T-helper 17 cell (primary cell): ENCODE measurements at places on chromosomes 6 and 20. TPM values are rescaled to one million over a fixed set of nuclear protein-coding genes. Genes with fewer than 3 reads are reported as not detected.

- DNase-seq: no peak
Observed at GRCh38 chr20:34201531-34201930, 39.7 kb upstream of the ASIP start.

NMBR gene
- total RNA-seq: not detected

DNA sequence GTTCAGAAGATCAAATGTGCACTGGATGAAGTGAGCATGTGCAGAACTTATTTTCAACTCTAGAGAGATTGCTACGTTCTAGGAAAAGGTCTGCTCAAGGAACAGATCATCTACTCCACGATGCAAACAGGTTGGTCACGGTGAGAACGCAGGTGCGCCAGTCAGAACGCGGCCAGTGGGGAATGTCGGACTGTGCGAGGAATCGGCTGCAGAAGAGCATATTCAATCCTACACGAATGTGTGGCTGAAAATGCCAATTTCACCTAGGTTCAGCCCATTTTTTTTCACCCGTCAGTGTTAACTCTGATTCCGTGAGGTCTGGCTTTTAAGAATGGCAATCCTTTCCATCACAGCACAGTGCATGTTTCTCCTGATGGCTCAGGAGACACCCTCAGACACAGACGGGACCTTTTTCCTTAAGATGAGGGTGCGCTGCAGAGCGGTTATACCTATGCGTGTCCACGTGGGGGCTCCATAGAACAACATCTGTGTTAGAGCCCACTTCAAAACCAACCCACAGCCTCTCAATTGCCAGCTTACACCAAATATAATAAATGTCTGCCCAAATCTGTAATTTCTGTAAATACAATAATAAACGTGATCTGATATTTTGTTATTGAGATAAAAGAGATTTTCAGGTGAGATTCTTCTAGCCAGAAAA is 250.4 kb downstream of the FOXA2 start:
- DNase-seq: no peak

DNA sequence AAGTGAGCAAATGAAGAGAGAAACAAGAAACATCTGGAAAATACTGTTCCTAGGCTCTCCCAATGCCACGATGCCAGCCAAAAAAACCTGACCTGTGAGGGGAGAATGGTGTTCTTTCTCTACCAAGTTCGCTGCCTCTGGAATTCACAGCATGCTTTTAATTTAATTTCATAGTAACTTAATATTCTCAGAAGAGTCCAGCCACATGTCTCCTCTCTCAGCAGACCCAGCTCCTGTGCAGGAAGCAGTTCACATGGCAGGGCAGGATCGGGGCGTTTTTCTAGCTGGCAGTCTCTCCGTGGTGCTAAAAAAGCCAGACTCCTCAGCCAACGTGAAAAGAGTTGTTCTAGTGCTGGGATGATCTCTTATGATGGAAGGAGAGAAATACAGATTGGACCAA is 57.5 kb downstream of the BFSP1 start:
- DNase-seq: no peak

- DNase-seq: no peak
Observed at GRCh38 chr6:159152041-159152440, 17.2 kb upstream of the FNDC1 start.

DNA sequence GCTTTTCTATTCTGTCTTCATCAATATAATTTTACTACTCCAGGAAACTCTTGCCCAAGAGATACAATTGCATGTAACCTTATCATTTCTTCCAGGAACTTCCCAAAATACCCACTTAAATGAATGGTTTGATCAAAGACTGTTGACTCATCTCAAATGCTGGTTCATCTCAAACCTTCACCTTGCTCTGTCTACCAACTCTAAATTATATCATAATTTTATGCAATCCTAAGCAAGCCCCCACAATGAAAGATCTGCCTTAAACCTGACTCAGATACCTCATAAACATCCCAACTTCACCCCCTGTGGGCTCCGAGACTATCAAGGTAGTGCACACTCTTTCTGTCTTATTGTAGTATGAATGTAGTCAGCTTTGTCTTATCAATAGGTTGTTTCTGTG is 65.5 kb upstream of the GCM1 start:
- no peak for DNase-seq

DNA sequence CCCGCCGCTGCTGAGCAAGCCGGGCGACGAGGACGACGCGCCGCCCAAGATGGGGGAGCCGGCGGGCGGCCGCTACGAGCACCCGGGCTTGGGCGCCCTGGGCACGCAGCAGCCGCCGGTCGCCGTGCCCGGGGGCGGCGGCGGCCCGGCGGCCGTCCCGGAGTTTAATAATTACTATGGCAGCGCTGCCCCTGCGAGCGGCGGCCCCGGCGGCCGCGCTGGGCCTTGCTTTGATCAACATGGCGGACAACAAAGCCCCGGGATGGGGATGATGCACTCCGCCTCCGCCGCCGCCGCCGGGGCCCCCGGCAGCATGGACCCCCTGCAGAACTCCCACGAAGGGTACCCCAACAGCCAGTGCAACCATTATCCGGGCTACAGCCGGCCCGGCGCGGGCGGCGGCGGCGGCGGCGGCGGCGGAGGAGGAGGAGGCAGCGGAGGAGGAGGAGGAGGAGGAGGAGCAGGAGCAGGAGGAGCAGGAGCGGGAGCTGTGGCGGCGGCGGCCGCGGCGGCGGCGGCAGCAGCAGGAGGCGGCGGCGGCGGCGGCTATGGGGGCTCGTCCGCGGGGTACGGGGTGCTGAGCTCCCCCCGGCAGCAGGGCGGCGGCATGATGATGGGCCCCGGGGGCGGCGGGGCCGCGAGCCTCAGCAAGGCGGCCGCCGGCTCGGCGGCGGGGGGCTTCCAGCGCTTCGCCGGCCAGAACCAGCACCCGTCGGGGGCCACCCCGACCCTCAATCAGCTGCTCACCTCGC is 1.5 kb downstream of the ARID1B start:
- DNase-seq: peak; percentile 49

MUC22 gene
- total RNA-seq: not detected

DNA sequence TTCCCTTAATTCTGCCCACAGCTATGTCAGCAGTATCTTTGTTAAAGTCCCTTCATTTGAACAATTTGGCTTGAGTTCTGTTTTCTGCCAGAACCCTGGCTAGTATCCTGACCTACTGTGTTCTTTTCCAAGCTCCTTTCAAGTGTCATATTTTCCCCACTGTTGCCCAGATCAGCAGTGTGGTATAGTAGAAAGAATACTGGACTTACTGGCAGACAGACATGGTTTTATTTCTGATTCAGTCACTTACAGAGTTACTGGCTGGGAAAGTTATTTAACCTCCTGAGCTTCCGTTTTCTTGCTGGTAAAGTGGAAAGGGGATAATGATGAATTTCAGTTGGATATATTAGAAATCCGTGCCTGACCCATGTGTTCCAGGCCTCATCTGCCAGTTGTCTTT is 39.8 kb upstream of the RAB23 start:
- DNase-seq: no peak

DNA sequence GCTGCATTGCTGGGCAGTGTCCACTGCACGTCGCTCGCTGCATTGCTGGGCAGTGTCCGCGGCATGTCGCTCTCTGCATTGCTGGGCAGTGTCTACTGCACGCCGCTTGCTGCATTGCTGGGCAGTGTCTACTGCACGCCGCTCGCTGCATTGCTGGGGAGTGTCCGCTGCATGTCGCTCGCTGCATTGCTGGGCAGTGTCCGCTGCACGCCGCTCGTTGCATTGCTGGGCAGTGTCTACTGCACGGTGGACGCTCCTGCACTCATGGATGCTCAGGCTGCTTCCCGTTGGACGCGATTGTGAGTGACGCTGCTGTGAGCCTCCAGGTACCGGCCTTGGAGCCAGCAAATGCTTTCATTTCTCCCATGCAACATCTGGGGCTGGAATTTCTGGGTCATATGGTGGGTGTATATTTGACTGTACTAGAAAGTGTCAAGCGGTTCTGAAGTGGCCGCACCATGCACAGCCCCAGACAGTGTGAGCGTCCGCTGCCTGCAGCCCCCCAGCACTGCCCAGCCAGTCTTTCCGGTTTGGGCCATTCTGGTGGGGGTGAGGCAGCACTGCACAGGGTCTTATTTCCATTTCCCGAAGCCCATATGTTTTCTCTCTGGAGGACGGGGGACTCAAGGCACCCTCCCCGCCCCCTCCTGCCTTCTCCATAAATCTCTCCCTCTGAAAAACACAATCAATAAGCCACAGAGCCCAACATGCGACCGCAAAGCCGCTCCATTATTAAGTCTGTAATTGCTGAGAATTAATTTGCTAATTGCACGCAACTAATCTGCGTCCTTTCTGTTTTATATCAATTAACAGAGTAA is 97.4 kb downstream of the YTHDF1 start:
- peak; percentile 0 for DNase-seq

XKR7 gene
- total RNA-seq: not detected

DNA sequence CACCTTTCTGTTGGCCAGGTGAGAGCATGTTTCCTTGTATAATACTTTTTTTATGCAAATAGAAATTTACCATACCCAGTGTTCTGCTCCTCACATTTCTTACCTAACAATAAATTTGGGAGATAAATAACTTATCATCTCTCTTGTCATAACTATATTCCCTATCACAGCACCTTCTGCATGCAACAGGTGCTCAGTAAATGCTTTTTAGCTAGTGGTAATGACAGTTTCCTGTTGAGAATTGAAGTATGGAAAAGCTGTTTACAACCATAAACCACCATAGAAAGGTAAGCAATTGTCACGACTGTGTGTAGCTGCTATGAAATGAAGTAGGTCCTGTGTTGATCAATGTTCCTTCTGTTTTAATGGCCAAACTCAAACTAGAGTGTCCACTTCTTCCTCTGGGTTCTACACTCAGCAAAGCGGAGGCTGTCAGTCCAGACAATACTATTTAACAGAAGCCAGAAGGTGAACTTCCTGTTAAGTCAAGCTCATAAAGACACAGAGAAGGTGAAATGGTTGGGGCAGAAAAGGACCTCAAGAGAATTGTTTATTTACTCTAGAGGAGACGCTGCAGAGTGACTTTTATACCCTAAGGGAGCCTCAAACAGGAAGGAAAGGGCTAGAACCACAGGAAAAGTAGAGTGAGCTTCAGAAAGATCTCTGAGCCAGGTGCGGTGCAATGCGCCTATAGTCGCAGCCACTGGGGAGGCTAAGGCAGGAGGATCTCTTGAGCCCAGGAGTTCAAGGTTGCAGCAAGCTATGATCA is 84.0 kb upstream of the SLC22A16 start:
- no peak for DNase-seq

MEI4 gene
- not detected for total RNA-seq

MACROD2 gene
- 0.85 TPM for total RNA-seq

DNA sequence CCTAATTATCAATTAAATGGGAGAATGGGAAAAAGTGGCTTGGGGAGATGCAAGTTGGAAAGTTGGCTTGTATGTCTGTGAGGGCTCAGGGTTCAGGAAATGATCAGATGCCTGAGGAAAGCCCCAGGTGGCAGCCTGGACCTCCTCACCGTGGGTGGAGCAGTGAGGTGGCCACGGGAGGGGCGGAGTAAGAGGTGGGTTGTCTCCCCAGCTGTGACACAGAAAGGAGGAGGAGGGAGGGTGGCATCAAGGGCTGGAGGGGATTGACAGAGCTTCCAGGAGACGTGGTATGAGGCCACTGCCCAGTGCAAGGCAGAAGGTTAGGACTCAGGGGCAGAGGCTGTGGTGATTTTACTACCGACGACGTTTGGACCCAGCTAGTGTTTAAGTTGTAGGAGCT is 672.2 kb downstream of the PRKN start:
- no peak for DNase-seq

- DNase-seq: no peak
Observed at GRCh38 chr20:13824459-13824858, 39.6 kb downstream of the NDUFAF5 start.

DNA sequence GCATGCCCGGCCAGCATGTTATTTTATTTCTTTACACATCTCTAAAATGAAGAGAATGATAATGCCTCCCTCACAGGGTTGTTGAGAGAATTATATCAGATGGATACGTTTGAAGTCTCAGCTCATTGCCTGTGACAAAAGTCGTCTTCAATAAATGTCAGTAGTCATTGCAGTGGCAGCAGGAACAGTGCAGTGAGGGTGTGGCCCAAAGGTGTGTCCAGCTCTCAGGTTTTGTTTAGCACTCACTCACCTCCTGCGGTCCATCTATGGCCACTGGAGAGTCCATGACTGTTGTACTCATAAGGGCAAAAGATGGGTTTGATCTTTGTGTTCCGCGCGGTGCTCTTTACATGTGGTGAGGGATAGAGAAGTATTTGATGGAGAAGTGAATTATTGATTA is 77.2 kb upstream of the TIAM2 start:
- DNase-seq: no peak

GRCh38 chr6:137044366-137045221 is at the start of gene IL20RA:
Gene IL20RA, minus strand, starts transcription at chr6:137044965. Its CDS starts 237 bp downstream, at chr6:137044728.
- no peak for DNase-seq

OR12D2 gene
- not detected for total RNA-seq

DNA sequence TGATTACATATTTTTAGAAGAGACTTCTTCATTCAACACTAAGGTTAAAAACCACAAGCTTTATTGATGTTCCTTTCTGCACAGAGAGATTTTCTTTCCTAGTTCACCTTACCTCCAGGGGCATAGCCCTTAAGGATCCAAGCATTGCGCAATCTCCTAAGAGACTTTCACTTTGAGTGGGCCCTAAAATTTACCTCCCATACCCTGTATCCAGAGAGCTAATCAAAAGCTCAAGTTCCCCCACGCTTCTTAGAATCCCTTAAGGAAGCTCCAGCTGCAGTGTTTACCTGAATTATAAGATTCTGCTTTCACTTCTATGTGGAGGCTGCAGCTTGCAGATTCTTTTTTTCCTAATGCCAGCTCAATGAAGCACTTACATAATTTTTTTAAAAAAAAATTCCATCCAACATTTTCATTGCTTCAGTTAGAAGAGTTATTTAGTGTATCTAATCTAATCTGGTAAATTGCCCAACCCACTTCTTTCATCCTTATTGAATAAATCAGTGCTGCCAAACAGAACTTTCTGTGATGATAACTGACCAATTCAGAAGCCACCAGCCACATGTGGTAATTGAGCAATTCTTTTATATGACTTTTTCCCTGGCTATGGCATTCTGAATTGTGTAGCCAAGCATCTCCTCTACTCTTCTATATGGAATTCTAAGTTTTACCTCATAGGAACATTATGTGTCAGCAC is 24.6 kb upstream of the SPTLC3 start:
- no peak for DNase-seq

GRCh38 chr6:137033828-137034227 is 10.9 kb downstream of the IL20RA start:
- no peak for DNase-seq

DNA sequence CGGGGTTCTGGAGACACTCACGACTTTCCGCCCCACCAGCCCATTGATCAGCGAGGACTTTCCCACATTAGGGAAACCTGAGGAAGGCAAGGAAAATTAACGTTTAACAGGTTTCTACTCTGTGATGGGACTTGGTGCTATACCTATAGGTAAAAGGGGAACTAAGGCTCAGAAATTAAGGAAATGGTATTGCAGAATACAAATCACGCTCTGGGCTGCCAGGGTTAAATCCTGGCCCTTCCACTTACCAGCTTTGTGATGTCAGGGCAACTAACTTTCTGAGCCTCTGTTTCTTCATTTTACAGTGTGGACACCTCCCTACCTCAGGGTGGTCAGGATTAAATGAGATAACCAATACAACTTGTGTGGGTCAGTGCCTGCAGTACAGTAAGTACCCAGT is 8.8 kb downstream of the GNL1 start:
- no peak for DNase-seq
